ENCODE measurements at places on chromosomes 5 and 9. TPM values are rescaled to one million over a fixed set of nuclear protein-coding genes. Genes with fewer than 3 reads are reported as not detected.

DNA sequence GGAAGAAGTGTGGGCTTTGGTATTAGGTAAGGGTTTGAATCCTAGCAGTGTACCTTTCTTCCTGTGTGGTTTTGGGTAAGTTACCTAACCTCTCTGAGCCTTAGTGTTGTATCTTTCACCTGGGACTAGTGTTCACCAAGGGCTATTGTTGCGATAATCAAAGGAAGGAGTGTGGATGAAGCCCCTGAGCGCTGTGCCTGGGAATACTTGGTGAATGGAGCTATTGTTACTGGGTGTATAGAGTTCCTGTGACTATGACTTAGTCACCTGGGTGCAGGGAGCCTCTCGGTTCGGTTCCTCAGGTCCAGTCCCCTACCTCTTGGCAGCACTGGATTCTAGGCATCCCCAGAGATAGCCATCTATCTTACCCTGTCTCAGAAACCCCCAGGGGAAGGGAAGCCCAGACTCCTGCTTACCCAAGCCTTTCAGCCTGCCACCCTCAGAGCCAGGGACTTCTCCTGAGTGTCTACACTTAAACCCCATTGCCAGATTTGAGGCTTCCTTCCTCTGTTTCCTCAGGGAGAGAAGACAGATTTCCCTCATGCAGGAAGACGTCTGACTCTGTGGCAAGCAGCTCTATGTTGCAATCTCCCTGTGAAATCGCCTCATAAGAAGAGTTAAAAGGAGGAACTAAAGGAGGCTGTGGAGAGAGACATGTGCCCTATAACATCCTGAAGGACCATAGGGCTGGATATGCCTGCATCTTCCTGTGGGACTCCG lies 181.0 kb upstream of the PITX1 start:
- no peak for DNase-seq

DNA sequence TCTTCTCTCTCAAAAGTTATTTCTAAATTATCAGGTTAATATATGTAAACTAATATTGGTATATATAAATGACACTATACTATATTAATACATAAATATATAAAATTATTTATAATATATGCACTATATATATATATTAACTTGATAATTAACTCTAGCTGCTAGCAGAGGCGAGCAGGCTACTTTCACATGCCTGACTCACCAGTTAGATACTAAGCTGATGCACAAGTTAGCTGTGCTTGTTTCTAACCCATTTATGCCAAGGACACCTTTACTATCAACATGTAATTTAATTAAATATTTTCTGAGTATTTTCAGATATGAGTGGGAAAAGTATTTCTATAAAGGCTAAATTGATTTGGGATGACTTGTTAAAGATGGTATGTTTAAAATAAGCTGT lies 70.1 kb downstream of the TRIO start:
- no peak for DNase-seq

DNA sequence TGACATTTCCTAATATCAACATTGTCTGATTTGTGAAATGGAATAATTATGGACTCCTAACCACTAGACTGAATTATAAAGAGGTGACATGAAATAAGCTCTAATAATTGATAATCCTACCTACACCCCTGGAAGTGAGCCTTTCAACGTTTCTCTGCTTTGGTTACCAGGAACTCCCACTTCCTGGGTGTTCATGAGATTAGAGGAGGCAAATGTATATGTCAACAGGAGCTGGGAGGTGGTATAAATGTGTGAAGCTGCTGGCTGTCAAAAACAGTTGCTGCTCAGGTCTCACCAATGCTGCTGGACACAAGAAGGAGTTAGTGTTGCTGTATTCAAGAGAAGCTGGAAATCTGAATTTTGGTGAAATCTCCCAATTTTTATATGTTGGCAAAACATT lies 96.8 kb downstream of the CAMK4 start:
- no peak for DNase-seq

DNA sequence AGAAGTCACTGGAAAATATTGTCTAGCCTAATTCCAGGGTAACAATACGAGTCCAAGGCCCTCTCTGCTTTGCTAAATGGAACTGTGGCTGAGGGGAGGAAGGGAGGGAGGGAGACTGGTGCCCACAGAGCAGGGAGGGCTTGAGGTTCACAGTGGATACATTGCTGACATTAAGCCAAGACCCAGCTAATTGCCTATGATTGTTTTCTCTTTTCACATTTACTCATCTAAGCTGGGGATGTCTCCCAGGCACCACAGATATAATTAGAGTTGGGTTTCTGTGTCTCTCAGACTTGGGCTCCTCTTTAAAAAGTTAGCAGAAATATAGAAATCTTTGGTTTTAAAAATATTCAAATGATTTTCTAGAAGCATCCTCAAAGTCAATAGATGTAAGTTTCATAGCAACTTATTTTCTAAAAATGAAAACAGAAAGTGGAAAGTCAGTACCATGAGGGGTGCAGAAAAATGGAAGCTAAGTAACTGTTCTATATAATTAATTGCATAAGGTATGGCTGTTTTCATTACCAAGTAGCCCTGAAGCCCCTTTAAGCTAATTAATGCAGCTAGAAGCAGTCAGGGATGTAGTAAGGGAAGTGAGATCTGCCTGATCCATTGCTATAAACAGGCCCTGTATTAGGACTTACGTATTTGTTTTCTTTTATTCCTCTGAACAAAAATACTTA lies 259.8 kb downstream of the NDUFS4 start:
- DNase-seq = no peak

DNA sequence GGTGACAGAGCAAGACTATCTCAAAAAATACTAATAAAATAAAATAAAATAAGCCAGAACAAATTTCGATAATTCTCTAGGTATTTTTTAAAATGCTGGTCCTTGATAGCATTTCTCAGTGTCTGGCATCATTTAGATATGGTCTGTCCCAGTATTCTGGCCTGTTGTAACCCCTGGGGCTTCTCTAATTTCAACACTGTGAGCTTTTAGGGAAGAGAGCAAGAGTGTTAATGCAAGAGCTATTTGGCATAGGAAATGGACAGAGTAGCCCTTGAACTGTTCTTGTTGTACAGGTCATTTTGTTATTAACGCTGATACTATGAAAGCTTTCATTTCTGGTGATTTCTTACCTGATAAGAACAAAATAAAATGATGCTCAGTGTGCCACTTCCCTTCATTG lies 112.2 kb upstream of the ZNF608 start:
- no peak for DNase-seq

- DNase-seq = peak; percentile 24
Measured at GRCh38 chr5:135631391-135631790, 52.6 kb upstream of the CXCL14 start.

DNA sequence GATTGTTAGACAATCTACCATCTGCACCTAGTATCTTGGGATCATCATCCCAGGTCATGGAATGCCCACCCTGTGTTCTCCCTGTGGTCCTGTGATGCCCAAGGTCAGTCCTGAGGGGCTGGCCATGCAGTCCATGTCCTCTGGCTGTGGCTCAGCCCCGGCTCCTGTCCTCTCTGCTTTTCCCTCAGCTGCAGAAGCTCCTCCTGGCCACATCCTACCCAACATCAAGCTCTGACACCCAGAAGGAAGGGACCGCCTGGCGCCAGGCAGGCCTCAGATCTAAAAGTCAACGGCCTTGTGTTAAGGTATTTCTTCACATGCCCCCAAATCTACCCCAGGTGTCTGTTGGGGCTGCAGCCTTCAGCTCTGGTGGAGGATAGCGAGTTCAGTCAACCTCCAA lies 100.5 kb downstream of the PPARGC1B start:
- DNase-seq = no peak

TJP2 gene
- 71.8 TPM for polyA plus RNA-seq

AGGF1 gene
- polyA plus RNA-seq = 9.0 TPM

FCN1 gene
- 2.5 TPM for polyA plus RNA-seq
